ENCODE measurements at places on chromosomes 6 and 20.

DNA sequence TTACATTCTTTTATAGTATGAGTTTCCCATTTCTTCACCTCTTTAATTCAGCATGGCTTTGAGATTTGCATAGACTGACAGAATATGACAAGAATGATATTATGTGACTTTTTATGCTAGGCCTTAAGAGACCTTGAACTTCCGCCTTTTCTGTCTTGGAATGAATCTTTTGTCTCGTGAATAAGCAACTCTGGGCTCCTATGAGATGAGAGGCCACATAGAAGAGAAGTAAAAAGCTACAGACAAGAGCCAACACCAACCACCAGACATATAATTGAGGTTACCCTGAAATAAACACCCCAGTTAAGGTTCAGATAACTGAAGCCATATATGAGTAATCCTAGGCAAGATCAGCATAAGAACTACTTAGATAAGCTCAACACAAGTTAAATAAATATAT is 600.8 kb downstream of the MEI4 start:
- DNase-seq = no peak

- no peak for DNase-seq
Measured at GRCh38 chr20:55143601-55144000, 668.2 kb downstream of the DOK5 start.

- no peak for DNase-seq
Measured at GRCh38 chr6:1635305-1636010, 25.7 kb downstream of the FOXC1 start.

DNA sequence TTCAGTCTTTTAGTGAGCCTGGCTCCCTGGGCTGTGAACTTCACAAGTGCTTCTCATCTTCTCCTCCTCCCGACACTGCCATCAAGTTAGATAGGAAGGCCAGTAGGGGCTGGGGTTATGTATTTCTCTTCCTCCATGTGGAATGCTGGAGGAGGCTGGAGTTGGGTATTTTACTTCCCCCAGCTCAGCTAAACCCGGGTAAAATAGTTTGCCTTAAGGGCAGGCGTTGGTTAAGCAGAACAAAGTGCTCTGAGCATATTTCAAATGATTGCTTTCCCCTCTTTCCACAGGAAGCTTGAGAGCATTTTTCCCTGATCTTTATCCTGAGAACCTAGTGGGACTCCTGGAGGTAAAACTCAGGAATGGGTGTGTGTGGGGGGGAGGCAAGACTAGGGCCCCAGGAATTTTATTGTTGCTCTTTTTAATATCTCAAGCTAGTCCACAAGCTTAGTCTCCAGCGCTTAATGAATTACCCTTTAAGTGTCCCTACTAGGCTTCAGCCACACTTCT is 16.9 kb upstream of the SUPT3H start:
- DNase-seq = no peak

DNA sequence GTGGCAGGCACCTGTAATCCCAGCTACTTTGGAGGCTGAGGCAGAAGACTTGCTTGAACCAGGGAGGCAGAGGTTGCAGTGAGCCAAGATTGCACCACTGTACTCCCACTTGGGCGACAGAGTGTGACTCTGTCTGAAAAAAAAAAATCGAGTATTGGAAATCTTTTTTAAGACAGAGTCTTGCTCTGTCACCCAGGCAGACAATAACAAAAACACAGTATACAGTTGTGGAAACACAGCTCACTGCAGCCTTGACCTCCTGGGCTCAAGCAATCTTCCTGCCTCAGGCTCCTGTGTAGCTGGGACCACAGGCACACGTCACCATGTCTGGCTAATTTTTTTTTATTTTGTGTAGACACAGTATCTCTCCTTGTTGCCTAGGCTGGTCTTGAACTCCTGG is 15.0 kb downstream of the NANP start:
- DNase-seq = no peak

GRCh38 chr6:163745536-163746400 is 331.2 kb downstream of the QKI start:
- DNase-seq = peak; percentile 34

GRCh38 chr20:53922901-53923314 is 147.5 kb downstream of the BCAS1 start:
- peak; percentile 47 for DNase-seq

DNA sequence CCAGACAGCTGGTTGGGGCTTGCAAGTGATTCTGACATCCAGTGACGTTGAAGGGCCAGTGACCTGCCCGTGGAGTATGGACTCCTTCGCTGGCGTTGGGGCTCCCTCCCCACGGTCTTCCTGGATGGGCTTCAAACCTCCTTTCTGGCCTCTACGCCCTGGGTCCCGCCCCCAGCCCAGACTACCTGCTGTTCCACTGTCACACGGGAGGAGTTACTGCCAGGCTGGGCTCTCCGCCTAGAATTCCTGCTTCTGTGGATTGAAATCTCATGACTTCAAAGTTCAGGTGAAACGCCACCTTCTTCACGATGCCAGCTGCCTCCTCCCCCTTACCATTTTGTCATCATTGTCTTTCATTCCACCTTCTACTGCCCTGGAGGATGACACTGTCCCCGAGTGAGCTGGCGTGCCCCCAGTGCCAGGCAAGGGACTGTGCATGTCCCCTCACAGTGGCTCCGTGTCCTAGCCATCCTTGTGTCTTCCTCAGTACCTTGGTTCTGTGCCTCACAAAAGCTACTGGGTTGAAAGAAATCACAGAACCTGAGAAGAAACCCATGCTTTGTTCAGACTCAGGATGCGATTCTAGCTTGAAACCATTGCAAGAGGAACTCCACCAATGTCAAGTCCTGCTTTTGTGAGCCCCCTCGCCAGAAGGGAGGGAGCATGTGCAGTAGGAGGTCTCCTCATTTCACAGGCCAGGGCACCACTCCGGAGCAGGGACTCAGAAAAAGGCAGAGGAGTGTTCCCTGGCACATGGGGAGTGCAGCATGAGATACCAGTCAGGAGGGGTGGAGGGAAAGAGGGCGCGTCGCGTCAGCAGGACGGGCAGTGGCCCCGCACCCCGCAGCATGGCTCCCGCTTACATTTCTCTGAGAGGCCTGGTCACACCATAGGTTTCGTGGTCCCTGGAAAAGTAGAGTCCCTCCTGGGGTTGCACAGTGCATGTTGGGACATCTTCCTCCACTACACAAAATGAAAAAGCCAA is 11.0 kb upstream of the IRF4 start:
- no peak for DNase-seq

DNA sequence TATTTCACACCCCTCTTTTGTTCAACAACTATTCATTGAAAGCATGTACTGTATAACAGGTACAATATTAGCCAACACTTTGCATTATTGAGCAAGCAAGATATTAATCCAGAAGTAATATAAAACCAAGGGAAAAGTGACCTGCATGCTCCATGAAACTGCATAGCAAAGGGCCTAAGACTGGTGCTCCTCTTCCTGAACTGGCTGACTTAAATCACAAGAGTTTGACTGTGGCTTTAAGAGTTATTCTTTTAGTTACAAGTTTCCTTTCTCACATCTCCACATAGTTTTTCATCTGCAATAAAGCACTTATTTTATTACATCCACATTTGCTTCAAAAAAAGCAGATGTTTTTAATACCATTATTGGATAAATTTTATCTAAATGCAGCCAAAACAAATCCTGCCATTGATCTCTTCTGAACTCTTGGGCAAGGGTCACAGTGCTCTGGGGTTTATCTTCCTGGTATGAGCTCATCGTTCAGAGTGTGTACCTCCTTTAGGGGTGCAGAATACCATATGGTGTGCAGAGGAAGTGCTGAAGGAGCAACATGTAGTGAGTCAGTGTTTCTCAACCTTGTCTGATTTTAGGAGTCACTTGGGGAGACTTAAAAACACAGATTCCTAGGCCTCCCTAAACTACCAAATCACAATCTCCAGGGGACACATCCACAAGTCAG is 1225.9 kb upstream of the MAP3K7 start:
- DNase-seq = peak; percentile 19

DNA sequence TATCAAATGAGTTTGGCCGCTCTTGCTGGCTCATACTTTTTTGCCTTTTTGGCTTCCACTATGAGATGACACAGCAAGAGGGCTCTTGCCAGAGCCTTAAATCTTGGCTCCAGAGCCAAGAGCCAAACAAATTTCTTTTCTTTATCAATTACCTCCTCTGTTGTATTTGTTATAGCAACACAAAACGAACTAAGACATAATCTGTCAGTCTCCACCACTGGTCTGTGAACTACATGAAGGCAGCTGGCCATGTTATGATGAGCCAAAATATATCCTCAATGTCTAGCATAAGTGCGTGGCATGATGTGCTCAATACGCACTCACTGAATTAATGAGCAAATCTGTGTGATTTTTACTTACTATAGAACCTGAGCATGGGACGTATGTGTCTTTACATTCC is 220.0 kb upstream of the ZNF217 start:
- DNase-seq = no peak

GRCh38 chr20:10580700-10581099 is 93.1 kb downstream of the JAG1 start:
- DNase-seq = no peak

- no peak for DNase-seq
Measured at GRCh38 chr6:44203955-44204354, 12.8 kb upstream of the MYMX start.

- no peak for DNase-seq
Measured at GRCh38 chr6:33772082-33772830, 16.7 kb downstream of the LEMD2 start.

DNA sequence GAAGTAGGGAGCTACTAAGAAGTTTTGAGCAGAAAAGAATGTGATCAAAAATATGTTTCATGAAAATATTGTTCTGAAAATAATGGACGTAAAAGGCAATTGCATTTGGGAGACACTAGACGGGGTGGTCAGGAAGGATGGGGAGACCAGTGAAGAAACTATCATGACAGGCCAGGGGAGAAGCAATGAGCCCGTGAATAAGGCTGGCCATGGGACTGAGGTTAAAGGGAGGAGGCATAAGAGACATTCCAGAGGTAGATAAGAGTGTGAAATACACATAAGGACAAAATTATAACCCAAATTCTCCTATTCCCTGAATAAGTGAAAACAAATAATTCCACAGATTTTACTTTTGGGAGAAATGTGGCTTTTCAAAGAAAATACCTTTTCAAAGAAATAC is 51.7 kb downstream of the MARCKS start:
- no peak for DNase-seq

DNA sequence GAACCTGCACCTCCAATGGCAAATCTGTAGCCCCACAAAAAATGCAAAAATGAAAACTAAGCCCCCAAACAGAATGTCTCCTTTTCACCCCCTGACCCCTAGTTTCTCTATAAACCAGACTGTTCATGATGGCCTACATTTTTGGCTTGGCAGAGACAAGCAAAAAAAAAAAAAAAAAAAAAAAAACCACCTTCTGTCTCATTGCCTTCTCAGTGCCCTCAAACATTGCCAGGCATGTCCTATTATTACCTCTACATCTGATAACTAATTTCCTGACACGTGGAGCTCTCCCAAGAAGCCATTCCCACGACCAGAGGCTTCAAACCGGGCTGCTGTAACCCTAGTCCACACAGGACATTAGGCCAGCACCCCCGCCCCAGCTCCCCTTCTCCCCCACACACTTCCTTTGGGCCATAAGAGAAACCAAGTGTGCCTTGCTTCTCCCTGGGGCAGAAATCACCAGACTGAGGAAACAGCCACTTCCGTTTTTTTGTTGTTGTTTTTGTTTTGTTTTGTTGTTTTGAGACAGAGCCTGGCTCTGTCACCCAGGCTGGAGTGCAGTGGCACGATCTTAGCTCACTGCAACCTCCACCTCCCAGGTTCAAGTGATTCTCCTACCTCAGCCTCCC is 65.4 kb downstream of the GPR6 start:
- DNase-seq = no peak

DNA sequence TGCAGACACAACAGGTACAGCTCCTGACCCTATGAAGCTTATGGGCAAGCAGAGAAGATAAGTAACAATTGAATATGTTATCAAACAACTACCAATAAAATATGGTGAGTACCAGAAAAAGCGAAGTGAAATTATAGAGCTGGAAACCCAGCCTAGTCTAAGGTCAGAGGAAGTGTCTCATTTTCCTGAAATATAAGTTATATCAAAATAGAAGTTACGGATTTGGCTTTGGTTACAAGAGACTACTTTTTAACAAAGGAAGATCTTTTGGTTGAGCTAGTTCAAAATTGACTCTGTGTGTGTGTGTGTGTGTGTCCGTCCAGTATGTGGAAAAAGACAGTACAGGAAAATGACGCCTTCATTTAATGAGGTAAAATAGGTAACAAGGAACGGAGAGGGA is 8.9 kb downstream of the STX11 start:
- no peak for DNase-seq

DNA sequence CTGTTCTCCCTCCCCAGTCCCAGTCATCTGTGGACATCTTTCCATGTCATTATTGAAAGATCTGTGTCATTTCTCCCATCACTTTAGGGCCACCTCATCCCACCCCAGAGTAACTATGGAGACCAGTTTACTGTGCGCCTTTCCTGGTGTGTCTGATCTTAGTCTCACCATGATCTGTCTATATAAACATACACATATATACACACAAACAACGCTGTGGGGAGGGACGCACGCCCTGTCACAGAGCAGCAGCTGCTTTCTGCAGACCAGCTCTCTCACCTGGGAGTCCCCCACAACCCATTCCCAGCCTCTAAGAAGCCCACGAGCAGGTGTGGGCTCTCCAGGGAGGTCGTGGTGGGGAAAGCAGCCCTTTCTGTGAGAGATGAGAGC is 68.1 kb upstream of the TOX2 start:
- no peak for DNase-seq

DNA sequence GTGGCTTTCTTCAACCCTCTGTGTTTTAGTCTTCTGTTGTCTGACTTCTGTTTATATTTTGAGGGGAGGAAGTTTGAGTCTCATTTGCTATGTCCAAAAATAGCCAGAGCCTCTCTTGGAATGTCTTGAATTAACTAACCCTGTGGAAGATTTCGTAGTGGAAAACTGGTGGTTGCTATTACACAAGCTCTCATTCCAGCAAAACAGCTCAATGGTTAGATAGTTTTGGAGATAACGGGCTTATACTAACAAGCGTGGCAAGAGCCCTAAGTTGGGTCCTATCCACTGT is 1.6 kb downstream of the CCN2 start:
- peak; percentile 89 for DNase-seq

DNA sequence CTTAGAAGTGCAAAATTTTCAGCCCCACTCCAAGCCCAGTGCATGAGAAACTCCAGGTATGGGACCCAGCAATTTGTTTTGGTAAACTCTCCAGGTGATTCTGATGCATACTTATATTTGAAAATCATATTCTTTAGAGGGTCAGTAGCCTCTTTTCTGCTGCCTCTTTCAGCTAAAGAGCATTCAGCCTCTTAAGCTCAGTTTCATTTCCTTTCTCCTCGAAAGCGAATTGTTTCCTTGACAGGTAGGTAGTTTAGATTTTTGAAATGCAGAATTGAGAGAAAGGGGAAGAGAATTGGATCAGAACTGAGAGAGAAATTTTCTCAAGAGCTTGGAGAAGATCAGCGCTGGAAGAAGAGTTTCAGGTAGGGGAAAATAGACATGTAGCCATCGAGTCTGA is 995.8 kb upstream of the FLRT3 start:
- no peak for DNase-seq

GRCh38 chr20:7742479-7742878 is 197.8 kb downstream of the HAO1 start:
- DNase-seq = peak; percentile 78

- DNase-seq = peak; percentile 20
Measured at GRCh38 chr6:137271245-137272183, 52.3 kb upstream of the IFNGR1 start.

- DNase-seq = peak; percentile 88
Measured at GRCh38 chr20:4038047-4038459, 22.7 kb upstream of the RNF24 start.

Measured in foreskin fibroblast (primary cell).